ENCODE measurements at places on chromosomes 3 and 15.

DNA sequence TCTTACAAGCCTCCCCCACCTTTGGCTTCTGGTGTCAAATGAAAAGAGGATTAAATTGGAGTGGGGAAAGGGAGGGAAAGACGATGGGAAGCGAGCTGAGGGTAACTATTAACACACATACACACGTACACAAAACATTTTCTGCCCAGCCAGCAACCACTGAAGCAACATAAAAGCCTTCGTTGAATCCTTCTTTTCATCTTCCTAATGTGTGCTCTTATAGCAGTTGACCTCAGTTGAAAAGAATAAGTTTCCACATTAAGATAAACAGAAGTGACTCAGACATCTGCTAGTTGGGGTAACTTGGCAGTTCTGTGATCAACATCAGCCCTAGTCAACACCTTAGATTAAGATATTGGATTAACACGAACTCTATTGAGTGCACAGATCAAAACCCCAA is 558.5 kb downstream of the MECOM start:
- DNase-seq, result no peak

DNA sequence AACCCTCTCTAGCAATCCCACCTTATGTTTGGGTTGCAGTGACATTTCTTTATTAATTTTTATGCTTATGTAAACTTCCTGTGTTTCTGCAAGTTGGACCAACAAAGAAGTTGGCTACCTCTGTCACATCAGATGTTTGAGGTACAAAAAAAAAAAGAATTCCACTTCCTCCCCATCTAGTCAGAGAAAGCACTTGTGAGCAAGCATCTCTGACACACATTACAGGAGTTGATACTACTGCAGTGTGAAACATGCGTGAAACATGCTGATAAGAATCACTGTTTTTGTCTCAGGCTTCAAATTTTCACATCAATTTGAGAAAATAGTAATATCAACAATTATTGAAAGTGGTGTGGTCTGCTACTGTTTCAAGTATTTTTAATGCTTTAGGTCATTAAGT is 1.3 kb downstream of the SCAANT1 start:
- no peak for DNase-seq

- no peak for DNase-seq
These were observed 131.1 kb downstream of the ROBO2 start for GRCh38 chr3:77171026-77171425.

DNA sequence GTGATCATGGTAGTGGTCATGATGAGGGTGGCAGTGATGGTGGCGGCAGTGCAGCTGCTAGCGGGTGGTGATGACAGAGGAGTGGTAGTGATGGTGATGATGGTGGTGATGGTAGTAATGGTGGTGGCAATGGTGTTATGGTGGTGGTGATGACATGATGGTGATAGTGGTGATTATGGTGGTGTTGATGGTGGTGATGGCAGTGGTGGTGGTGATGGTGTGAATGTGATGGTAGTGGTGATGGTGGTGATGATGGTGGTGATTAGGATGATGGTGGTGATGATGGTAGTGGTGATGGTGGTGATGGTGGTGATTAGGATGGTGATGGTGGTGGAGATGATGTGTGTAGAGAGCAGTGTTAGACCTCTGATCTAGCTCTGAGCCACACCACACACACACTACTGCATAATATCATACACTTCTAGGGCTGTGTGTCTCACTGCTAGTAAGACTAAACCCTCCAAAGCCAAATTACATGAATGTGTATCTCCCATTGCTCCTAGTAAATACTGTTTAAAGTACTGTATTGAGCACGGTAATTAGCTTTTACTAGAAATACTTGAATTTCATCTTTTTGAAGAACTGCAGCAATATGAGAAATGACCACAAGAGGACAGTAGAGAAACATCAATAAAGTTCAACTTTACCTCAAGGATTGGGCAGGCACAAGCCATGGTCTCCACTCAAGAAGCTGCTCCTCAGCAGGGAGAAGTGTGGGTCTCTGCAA is 28.8 kb downstream of the TMED3 start:
- DNase-seq, result no peak

Data from activated T-helper 1 cell treated with Interleukin-2 at 50 U/mL for 16 hours (primary cell).